ENCODE measurements at places on chromosomes 1 and 21.

GRCh38 chr1:9418851-9419250 lies 120.4 kb upstream of the SLC25A33 start:
- DNase-seq: no peak

DNA sequence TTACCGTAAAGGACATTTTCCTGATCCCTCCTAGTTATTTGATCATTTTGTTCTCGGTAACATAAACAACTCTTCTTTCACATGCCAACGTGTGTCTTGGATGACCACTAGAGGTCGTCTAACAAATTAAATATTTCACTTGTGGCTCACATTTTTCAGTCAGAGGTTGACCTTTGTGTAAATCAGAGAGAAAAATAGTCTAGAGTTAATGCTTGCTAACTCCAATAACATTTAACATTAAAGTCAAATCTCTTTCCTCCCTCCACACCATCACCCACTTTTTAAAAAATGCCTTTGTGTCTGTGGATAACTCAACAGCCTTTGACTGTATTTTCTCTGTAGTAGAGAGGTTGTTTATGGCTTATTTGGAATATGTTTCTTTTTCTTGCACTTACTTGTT lies 220.5 kb upstream of the B3GALT2 start:
- peak; percentile 63 for DNase-seq

GRCh38 chr1:182841368-182841988 lies 2.3 kb downstream of the DHX9 start:
- DNase-seq: peak; percentile 13

DNA sequence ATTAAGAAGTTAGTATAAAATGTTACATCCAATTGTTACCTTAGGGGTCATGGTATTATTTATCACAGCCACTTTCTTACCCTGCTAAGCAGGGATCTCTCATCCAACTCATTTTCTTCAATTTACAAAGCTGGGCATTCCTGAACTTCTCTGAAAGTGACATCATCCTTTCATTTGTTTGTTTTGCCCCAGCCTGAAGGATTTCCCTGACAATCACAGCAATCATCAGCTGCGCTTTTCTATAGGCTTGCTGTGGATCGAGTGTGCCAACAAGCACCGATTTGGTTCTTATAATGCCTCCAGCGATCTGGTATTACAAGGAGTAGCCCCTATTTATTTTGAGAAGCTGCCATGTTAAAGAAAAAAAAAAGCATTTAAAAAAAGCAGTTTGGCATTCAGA lies 240.2 kb downstream of the USH2A start:
- no peak for DNase-seq

GRCh38 chr1:5156416-5157120 lies 502.2 kb downstream of the AJAP1 start:
- no peak for DNase-seq

GRCh38 chr21:18152371-18152770 lies 92.3 kb upstream of the CHODL start:
- no peak for DNase-seq

GRCh38 chr1:23553231-23554126 lies 5.8 kb downstream of the ID3 start:
- DNase-seq: no peak

DNA sequence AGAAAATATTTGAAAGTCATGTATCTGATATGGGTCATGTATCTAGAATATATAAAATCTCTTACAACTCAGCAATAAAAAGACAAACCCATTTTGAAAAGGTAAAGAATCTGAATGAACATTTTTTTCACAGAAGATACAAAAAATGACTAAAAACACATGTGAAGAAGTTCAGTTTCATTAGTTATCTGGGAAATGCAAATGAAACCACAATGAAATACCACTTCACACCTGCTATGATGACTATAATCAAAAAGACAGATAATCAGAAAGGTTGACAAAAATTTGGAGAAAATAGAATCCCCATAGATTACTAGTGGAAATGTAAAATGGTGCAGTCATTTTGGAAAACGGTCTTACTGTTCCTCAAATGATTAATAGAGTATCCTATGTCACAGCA lies 631.0 kb downstream of the MRPL39 start:
- DNase-seq: no peak

GRCh38 chr1:54537611-54538010 lies 10.4 kb upstream of the ACOT11 start:
- no peak for DNase-seq

DNA sequence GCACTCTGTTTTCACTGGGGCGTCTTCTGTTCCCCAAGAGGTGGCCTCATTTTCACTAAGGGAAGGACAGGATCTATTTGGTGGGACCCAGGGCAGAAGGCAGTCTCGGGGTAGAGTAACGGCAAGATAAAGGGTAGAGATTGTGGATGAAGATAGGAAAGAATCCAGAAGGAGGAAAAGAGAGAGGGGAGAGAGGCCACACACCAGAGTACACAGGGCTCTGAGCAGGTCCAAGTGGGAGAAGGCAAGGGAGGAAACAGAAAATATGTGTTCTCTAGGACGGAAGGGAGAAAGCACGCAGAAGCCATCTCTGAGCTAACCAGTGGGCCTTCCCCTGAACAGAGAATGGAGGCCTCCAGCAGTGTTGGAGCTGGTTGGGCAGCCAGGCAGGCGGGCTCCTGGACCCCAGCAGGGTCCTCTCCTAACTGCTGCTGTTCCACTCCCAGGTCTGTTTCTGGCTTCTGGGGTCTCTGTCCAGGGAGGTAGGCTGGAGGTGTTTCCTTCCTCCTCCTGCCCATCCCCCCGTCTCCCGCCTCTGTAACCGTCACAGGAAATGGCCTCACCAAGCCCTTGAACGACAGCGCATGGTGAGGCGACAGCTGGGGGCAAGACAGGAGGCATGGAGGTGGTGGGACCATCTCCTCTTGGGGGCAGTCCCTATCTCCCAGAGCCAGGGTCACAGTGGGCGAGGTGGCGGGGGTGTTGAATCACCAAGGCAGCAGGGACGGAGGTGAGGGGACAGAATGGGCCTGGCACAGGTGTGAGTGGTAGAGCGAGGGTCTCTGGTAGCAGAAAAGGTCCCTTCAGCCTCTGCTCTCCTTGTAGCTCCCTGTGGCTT lies 649 bp downstream of the PTPN7 start:
- no peak for DNase-seq

- DNase-seq: no peak
Measured at GRCh38 chr21:25964926-25965325, 205.6 kb downstream of the APP start.
